ENCODE measurements at places on chromosomes 12 and 14. TPM values are rescaled to one million over a fixed set of nuclear protein-coding genes. Genes with fewer than 3 reads are reported as not detected.
A peak's percentile ranks its signal among the peaks of the same experiment; 100 is the strongest.

DNA sequence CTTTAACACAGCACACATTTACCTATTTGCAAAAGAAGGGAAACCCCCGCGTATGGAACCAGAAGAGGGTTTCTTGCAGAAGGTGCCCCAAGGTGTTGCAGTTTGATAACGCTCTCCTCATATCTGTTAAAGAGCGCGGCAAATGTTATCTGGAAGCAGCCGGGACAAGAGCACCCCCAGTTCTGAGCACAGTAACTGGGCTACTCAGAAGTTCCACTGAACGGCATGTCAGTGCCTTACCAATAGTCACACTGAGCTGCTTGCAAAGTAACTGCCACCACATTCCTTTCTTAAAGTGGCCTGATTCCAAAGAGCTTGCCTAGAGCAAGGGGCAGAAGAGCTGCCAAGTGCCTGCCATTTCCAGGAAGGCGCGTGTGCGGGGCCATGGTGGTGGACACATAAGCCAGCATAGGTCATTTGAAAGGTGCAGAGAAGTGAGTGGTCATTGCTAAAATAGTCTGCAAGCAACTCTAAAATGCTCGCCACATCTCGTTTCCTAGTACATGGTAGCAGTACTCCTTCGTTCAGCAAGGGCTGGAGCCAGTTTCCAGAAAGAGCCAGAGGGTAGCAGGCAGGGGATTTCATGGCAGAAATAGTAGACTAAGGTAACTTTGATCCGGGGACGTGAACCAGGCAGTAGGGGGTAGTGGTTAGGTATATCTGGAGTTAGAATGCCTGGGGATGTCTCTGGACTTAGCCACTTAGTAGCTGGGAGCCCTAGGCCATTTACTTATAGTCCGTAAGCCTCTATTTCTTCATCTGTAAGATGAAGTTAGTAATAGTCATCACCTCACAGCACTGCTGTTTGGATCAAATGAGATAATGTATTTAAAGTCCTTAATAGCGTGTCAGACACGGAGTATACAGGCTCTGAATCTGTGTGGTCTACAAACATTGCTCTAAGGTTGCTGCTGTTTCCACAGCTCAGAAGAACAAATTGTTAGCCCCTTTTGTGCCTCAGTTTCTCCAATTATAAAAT is 37.6 kb downstream of the SPTB start:
- peaks cover 38% of the 10 kb centered on the region for H3K4me1 ChIP-seq
- peaks cover 21% of the 10 kb centered on the region for H3K27me3 ChIP-seq
- H3K27ac ChIP-seq: no peak overlapping the region
- DNase-seq: peak; percentile 10
- no peaks in the 10 kb centered on the region for H3K36me3 ChIP-seq

DNA sequence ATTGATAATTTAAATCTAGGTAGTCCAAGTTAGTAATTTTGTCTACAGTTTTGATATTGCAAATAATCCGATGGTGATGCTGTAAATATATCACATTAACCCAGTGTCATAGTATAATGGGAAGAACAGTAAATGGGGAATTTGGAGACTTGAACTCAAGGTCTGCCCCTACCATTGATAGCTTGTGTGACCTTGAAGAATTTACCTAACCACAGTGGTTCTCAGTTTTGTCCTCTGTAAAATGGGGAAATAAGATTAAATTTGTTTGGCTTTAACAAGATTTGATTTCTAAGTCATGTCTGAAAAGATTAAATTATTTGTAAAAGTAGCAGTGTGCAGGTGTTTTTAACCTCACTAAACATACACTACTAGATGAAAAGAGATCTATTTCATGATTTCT is 100.9 kb downstream of the UNC79 start:
- DNase-seq: no peak
- no peaks in the 10 kb centered on the region for H3K27me3 ChIP-seq
- no peaks in the 10 kb centered on the region for H3K36me3 ChIP-seq
- H3K27ac ChIP-seq: no peak overlapping the region
- no peaks in the 10 kb centered on the region for H3K4me1 ChIP-seq

- no peaks in the 10 kb centered on the region for H3K36me3 ChIP-seq
- H3K27me3 ChIP-seq: no peaks in the 10 kb centered on the region
- no peak for DNase-seq
- H3K27ac ChIP-seq: no peak overlapping the region
These were observed 218.1 kb upstream of the SRRM4 start for GRCh38 chr12:118763234-118763633.

DNA sequence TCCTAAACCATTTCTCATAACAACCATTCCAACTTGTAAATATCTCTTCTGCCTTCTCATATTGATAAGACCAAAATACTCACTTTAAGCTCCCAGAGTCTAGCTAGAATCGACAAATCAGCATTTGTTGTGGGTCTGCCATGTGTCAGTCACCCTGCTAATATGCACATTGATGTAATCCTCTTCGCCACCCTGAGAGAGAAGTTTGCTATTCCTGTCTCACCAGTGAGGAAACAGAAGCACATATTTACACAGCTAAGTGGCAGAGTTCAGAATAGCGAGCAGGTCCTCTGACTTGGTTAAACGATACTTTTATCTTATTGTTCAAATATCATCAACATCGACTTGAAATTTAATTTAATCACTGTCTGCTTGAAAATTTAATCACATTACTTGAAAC is 142.1 kb downstream of the ANO4 start:
- H3K36me3 ChIP-seq: no peaks in the 10 kb centered on the region
- no peak overlapping the region for H3K4me3 ChIP-seq
- H3K27ac ChIP-seq: no peak overlapping the region
- no peaks in the 10 kb centered on the region for H3K27me3 ChIP-seq
- H3K4me1 ChIP-seq: no peaks in the 10 kb centered on the region
- DNase-seq: no peak

GRCh38 chr14:32201193-32201815 is 541 bp upstream of the RNU6-7 start:
- H3K36me3 ChIP-seq: no peaks in the 10 kb centered on the region
- H3K27ac ChIP-seq: no peak overlapping the region
- H3K4me3 ChIP-seq: peak overlapping the region; percentile 91
- DNase-seq: no peak
- H3K27me3 ChIP-seq: peaks cover 10% of the 10 kb centered on the region
- peaks cover 41% of the 10 kb centered on the region for H3K4me1 ChIP-seq

The HSPB8 gene
- 40.1 TPM for total RNA-seq

- no peaks in the 10 kb centered on the region for H3K27me3 ChIP-seq
- no peak for DNase-seq
- no peak overlapping the region for H3K4me3 ChIP-seq
- no peak overlapping the region for H3K27ac ChIP-seq
- no peaks in the 10 kb centered on the region for H3K36me3 ChIP-seq
- peaks cover 62% of the 10 kb centered on the region for H3K4me1 ChIP-seq
These were observed 37.6 kb upstream of the APPL2 start for GRCh38 chr12:105273601-105274000.

DNA sequence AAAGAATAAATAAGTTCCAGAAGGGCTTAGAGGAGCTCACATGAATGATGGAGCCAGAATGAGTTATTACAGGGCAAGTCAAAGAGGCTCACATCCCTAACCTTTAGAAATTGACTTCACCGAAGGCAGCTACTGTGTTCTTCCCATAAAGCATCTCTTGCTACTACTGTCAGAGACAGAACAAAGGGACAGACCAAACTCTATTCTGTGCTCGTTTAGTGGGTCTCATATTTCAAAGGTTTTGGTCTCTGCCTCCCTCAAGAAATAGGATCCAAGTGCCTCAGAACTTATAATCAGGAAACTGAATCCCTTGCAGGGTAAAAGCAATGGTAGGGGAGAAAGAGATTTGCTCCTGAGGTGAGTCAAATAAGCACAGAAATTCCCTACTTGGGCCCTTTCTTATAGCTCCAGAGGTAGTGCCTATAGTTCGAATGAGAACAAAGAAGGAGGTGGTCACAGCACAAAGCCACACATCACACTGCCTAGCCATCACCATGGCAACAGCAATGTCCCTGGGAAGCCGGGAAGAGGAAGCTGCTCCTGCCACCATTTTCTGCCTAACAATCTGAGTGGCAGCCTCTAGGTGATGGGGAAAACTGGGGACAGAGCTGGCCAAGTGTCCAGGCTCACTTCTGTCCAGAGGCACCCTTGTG is 294.9 kb downstream of the FOXN3 start:
- no peak overlapping the region for H3K27ac ChIP-seq
- H3K4me3 ChIP-seq: no peak overlapping the region
- H3K27me3 ChIP-seq: peaks cover 36% of the 10 kb centered on the region
- H3K4me1 ChIP-seq: no peaks in the 10 kb centered on the region

The CCDC197 gene
- not detected for total RNA-seq

GRCh38 chr12:56634837-56635791 is 5.0 kb upstream of the BAZ2A start:
- H3K4me3 ChIP-seq: peak overlapping the region; percentile 97
- DNase-seq: peak; percentile 87
- peaks cover 27% of the 10 kb centered on the region for H3K36me3 ChIP-seq
- H3K27ac ChIP-seq: peak overlapping the region; percentile 97

The PRKD1 gene
- 21.3 TPM for total RNA-seq

The CRIP1 gene
- total RNA-seq: 50.4 TPM

The SYCP3 gene
- not detected for total RNA-seq

GRCh38 chr14:22106700-22107697 is 433.4 kb upstream of the OR4E1 start:
- no peaks in the 10 kb centered on the region for H3K27me3 ChIP-seq
- no peak for DNase-seq
- H3K4me1 ChIP-seq: no peaks in the 10 kb centered on the region
- H3K36me3 ChIP-seq: no peaks in the 10 kb centered on the region

The DDX23 gene
- total RNA-seq: 69.8 TPM

DNA sequence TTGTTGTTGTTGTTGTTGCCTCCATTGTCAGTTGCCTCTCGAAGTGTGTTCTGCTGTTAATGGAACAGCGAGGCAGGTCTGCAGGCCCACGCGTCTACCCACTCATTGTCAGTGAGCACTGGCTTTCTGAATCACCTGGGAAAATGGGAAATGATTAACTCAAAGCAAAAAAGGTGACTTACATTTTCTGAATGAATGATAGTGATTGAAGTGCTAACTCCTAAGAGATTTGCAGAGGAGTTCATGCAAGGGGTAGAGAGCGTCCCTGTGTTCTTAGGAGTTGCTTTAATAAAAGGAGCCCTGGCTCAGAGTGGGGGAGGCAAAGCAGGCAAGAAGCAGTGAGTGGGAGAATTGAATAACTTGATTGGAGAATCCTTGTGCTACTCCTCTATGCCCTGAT is 177.6 kb downstream of the CAND1 start:
- no peak overlapping the region for H3K27ac ChIP-seq
- H3K36me3 ChIP-seq: no peaks in the 10 kb centered on the region
- H3K4me1 ChIP-seq: peaks cover 14% of the 10 kb centered on the region

The GRIN2B gene
- not detected for total RNA-seq

DNA sequence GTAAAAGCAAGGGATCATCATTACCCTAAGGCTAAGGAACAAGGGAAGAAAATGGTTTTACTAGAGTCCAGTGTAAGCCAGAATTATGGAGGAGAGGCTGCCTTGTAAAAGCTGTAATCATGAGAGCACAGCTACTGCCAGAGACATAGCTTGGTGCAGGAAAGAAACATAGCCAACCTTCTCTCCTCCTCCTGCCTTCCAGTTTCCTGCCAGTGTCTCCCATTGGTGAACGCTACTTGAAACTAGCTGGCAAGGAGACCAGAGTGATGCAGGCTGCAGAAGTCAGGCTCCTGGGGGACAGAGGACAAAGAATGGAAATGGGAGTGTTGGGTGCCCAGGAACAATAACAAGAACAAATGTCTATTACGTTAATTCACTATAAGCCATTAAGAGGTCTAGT is 158.5 kb downstream of the NELL2 start:
- H3K27ac ChIP-seq: no peak overlapping the region
- no peak for DNase-seq
- no peaks in the 10 kb centered on the region for H3K4me1 ChIP-seq
- no peaks in the 10 kb centered on the region for H3K36me3 ChIP-seq

DNA sequence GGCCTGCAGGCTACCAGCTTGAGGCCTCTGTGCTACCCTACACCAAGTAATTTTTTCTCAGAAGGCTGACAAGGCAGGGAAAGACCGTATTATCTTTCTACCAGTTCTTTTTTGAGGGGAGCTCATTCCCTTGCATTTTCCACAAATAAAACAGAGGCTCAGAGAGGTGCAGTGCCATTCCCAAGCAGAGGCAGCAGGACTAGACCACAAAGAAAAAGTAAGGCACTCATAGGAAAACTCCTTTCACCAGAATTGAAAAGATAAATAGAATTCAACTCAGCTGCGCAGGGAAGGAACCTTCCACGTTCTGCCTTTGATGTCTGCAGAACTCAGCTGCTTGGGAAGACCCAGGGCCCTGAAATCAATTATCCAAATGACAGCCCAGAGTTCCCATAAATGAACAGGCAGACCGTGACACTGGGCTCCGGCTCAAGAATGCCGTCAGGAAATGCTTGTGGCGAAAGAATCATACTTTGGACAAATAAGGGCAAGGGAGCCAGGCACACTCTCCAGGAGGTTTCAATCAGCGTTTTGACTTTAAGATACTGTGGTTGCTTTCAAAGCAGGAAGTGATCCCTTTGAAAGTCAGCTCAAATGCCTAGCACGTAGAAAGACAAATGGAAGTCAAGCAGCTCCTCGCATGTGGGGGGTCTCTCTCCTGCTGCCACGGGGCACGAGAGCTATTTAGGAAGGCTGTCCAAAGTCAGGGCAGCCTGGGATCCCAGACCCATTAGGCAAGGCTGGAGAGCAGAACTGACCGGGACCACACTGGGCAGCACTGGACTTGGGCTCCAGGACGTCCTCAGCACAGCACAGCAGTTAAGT is 14.0 kb downstream of the KCTD10 start:
- peaks cover 61% of the 10 kb centered on the region for H3K36me3 ChIP-seq
- peaks cover 91% of the 10 kb centered on the region for H3K4me1 ChIP-seq
- H3K27ac ChIP-seq: peak overlapping the region; percentile 99
- H3K27me3 ChIP-seq: peaks cover 1% of the 10 kb centered on the region
- peak; percentile 93 for DNase-seq

The FOXN4 gene
- not detected for total RNA-seq

The IL22 gene
- not detected for total RNA-seq

- no peaks in the 10 kb centered on the region for H3K4me1 ChIP-seq
- no peaks in the 10 kb centered on the region for H3K36me3 ChIP-seq
- DNase-seq: no peak
- H3K27ac ChIP-seq: no peak overlapping the region
- no peaks in the 10 kb centered on the region for H3K27me3 ChIP-seq
These were observed 26.0 kb downstream of the RPS29 start for GRCh38 chr14:49559979-49560768.

- no peak overlapping the region for H3K27ac ChIP-seq
- no peaks in the 10 kb centered on the region for H3K36me3 ChIP-seq
- no peak overlapping the region for H3K4me3 ChIP-seq
- peaks cover 3% of the 10 kb centered on the region for H3K27me3 ChIP-seq
These were observed 372.8 kb downstream of the TMEM121 start for GRCh38 chr14:105899071-105899641.

- DNase-seq: peak; percentile 88
- H3K4me1 ChIP-seq: peaks cover 89% of the 10 kb centered on the region
- H3K27me3 ChIP-seq: peaks cover 2% of the 10 kb centered on the region
- peak overlapping the region; percentile 82 for H3K27ac ChIP-seq
These were observed 191.3 kb upstream of the AMIGO2 start for GRCh38 chr12:47270782-47271664.

The KRT4 gene
- not detected for total RNA-seq

GRCh38 chr12:12880537-12880936 is 10.8 kb upstream of the GPRC5A start:
- H3K27ac ChIP-seq: no peak overlapping the region
- peaks cover 31% of the 10 kb centered on the region for H3K36me3 ChIP-seq
- H3K4me3 ChIP-seq: no peak overlapping the region
- H3K4me1 ChIP-seq: peaks cover 79% of the 10 kb centered on the region

GRCh38 chr14:68676511-68676943 is 116.3 kb downstream of the ZFP36L1 start:
- no peak overlapping the region for H3K27ac ChIP-seq
- H3K4me3 ChIP-seq: no peak overlapping the region
- no peak for DNase-seq
- peaks cover 56% of the 10 kb centered on the region for H3K4me1 ChIP-seq
- H3K27me3 ChIP-seq: peaks cover 2% of the 10 kb centered on the region
- H3K36me3 ChIP-seq: peaks cover 6% of the 10 kb centered on the region

- peaks cover 5% of the 10 kb centered on the region for H3K4me1 ChIP-seq
- H3K36me3 ChIP-seq: no peaks in the 10 kb centered on the region
- no peaks in the 10 kb centered on the region for H3K27me3 ChIP-seq
- H3K27ac ChIP-seq: no peak overlapping the region
- peak; percentile 21 for DNase-seq
These were observed 15.6 kb downstream of the BAG5 start for GRCh38 chr14:103546652-103547454.

Data from HFFc6 (cell line).